Activated T-helper 17 cell treated with anti-CD3 and anti-CD28 coated beads, Interleukin-2, amount 50 U/mL, for 72 hours (primary cell): ENCODE measurements at places on chromosomes 12 and 14. TPM values are rescaled to one million over a fixed set of nuclear protein-coding genes. Genes with fewer than 3 reads are reported as not detected.

GRCh38 chr12:50934371-50934851 is 17.9 kb upstream of the HIGD1C start:
- no peak for ATAC-seq

GRCh38 chr12:78034025-78034424 is 203.3 kb downstream of the NAV3 start:
- ATAC-seq = no peak

NOVA1 gene
- not detected for total RNA-seq

- no peak for ATAC-seq
Measured at GRCh38 chr12:124188561-124189405, 106.1 kb upstream of the RFLNA start.

- no peak for ATAC-seq
Measured at GRCh38 chr14:76194327-76194726, 42.6 kb downstream of the GPATCH2L start.

DEGS2 gene
- 8.3 TPM for total RNA-seq

- ATAC-seq = no peak
Measured at GRCh38 chr12:86283620-86284019, 27.4 kb upstream of the MGAT4C start.

DNA sequence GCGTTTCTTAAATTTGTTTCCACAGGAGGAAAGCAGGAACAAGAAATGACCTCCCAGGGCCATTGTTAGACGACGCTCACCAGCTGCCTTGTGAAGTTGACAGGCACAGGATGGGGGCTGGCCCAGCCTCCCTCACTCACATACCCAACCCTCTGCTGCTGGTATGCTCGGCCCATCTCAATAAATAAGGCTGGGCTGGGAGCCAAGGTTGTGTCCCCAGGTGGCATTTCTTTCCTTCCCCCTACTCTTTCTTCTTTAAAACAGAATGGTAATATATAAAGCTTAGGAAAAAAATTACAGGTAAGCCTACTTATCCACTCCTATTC is 93.0 kb downstream of the ACTN1 start:
- no peak for ATAC-seq

ZNF385A gene
- total RNA-seq = 2.6 TPM

VRTN gene
- not detected for total RNA-seq

DNA sequence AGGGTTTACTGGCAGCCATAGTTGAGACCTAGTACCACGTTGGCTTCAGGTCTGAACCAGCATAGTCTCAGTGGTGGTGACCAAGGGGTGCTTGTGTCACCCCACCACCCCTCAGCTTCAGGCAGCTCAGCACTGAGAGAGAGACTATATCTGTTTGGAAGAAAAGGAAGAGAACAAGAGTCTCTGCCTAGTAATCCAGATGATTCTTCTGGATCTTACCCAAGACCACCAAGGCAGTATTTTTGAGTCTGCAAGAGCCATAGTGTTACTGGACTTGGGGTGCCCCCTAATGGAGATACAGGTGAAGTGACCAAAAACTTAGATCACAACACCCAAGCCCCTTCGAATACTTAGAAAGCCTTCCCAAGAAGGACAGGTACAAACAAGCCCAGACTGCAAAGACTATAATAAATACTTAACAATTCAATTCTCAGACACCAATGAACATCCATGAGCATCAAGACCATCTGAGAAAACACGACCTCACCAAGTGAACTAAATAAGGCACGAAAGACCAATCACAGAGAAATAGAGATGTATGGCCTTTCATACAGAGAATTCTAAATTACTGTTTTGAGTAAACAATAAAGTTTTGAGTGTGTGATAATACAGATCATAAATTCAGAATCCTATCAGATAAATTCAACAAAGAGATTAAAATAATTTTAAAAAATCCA is 107.0 kb downstream of the HELB start:
- ATAC-seq = no peak

DNA sequence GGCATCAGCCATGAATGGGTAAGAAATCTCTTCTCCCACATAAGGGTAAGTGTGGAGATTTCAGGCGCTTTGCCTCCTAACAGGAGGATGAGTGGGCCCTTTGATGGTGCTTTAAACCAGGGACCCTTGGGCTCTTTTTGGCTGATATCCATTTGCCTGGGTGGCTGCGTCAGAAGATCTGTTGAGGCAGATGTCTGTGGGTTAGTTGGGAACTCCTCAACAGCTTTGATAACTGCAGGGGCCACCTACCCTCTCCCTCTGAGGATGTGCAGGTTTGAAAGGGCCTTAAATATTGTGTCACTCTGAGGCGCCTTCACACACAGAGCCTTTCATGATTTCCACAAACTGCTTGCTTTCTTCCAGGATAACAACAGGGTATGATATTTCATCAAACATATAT is 210.7 kb downstream of the PPM1H start:
- ATAC-seq = no peak

FOXA1 gene
- total RNA-seq = 0.21 TPM

DNA sequence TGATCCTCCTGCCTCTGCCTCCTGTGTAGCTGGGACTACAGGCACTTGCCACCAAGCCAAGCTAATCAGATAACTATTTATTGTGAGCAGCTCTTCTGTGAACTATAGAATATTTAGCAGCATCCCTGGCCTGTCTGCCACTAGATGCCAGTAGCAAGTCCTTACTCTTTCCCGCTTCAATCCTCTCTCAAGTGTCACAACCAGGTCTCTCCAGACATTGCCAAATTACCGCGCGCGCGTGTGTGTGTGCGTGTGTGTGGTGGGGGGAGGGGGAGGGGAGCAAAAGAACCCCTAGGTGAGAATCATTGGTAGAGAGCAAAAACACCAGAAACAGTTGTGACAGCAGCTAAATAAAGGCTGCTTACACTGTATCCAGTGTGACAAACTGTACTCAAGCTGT is 49.9 kb downstream of the PPP2R5E start:
- no peak for ATAC-seq

GRCh38 chr12:122921917-122922316 is 26.0 kb upstream of the VPS37B start:
- ATAC-seq = no peak

- ATAC-seq = no peak
Measured at GRCh38 chr12:59030415-59030814, 110.1 kb upstream of the LRIG3 start.
